Stimulated activated CD4-positive, alpha-beta T cell treated with anti-CD3 and anti-CD28 coated beads, TNF-alpha, amount 100 ng/mL, for 1 hour (primary cell): ENCODE measurements at places on chromosomes 5 and 9.

- no peak for DNase-seq
Observed at GRCh38 chr9:93172666-93173364, 11.1 kb upstream of the WNK2 start.

DNA sequence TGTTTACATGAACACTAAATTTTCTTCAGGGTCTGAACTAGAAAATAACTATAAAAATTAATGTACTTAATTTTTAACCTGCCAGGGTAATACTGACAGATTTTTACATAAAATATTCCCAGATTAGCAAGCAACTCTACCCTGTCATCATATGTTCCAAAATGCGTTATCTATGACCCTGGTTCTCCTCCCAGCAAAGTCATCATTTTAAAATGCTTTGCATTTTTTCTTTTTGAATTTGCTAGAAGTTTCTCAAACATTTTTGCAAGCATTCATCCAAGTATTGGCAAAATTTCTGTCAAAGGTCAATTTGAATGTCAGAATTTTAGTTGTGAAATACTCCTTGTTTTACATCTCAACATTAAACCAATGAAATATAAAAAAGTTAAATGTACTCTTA is 144.5 kb upstream of the FTMT start:
- no peak for DNase-seq

- DNase-seq: no peak
Observed at GRCh38 chr5:6822556-6823343, 109.5 kb downstream of the TENT4A start.

GRCh38 chr5:134638760-134639201 is 6.2 kb upstream of the SAR1B start:
- DNase-seq: no peak

DNA sequence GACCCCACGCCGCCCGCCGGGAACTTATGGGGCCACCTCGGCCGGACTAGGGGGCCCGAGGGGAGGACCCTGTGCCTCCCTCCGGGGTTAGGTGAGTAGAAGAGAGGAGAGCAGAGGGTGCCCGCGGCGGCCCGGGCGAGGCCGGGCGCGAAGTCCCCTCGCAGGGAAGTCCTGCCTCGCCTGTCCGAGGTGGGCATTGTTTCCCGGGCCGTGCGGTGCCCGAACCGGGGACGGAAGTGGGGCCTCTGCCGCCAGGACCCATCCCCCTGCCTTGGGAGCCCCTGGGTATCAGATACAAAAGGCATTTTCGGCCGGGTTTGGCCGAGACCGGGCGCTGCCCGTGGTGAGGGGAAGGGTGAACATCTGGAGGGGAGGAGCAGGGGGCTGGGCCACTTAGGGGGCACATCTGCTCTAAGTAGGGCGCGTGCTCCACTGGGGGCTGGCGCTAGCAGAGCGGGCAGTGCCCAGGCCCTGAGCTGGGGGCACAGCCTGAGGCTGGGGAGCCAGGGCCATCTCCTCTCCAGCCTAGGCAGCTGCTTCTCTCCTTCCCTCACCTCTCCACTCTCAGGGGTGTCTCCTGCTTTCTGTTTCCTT is 48.2 kb downstream of the DAB2IP start:
- no peak for DNase-seq

- no peak for DNase-seq
Observed at GRCh38 chr5:156835905-156836304, 14.2 kb upstream of the PPP1R2B start.
